GOT3 (cell line): ENCODE measurements at places on chromosomes 16 and 17.

GRCh38 chr16:21084631-21085225 is 65.9 kb downstream of the DNAH3 start:
- no peak for DNase-seq

- DNase-seq, result no peak
Observed at GRCh38 chr17:79261355-79262072, 186.9 kb downstream of the ENGASE start.

DNA sequence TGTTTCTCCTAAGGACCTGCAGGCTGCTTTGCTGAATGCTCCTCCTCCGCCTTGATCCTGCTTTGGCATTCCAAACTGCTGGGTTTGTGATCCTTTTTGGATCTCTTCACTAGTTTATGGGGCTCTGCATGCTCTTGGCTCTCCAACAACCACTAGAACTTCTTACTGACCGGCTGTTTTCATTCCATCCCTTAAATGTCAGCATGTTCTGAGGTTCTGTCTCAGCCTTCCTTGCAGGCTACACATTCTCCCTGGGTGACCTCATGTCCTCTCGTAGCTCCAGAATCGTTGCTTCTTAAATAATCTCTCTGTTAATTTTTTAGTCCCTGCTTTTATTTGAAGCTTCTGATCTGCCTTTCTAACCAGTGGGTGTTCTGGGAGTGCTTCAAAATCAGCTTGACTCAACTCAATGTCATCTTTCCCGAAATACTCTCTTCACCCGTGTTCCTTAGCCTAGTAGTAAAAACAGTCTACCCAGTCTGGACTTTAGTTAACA is 119.0 kb upstream of the HS3ST2 start:
- no peak for DNase-seq

DNA sequence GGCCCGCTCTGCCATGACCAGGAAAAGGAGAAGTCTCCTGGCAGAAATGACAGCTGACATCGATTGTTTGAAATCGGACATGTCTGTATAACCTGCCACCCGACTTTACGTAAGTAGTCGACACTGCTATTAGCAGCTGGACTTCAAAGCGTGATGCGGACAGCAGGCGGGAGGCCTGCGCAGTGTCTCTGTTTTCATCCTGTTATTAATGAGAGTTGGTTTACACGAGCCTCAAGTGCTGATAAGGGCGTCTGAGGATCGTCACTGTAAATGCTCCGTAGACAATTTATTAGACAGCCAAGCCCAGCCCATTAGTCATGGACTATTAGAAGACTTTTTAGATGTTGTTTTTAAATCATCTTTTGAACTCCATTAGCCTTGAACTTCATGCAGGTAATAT is 328.3 kb downstream of the FOXL1 start:
- no peak for DNase-seq

DNA sequence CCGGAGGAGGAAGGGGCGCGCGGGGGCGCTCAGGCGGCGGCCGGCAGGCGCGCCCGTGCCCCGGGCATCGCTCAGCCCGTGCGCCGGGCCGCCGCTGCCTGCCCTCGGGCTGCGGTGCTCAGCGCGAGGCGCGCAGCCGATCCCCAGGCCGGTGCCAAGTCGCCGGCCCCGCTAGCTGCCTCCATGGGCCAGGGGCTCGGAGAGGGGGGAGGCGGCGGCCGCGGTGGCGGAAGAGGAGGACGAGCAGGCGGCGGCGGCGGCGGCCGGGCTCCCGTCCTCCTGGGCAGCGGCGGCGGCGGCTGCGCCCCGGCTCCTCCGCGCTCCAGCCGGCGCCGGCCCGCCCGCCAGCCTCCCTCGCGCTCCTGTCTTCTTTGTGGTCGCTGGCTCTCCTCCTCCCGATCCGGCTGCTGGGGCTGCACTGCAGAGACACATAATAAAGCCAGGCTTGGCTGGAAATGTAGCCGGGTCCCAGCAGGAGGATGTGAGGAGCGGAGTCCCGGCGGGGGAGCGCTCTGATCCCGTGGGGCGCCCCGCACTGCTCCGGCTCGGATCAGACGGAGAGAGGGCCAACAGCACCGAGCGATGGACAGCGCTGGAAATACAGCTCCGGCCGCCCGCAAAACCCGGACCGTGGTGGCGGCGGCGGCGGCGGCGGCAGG is 889 bp upstream of the ZNF423 start:
- peak; percentile 46 for DNase-seq

DNA sequence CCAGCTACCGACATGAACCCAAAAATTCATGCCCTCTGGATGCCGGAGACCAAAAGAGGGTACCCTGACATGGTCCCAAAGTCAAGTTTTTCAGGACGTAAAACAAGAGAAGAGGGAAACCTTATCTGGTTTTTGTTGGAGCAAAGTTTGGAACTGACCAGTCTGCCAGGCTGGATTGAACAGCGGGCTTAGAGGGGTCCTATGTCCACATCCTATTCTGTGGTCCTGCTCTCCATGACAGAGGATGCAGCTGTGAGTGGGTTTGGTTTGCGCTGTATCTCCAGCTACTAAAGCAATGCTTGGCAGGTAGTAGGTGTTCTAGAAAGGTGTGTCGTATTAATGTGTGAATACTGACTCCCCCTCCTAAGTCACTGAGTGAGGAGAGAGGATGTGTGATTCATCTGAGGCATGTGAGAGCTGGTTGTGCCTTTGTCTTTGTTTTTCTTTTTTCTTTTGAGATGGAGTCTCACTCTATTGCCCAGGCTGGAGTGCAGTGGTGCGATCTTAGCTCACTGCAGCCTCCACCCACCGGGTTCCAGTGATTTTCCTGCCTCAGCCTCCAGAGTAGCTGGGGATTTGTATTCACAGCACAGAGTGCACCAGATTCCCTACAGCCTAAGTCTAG is 31.0 kb downstream of the PMM2 start:
- no peak for DNase-seq

- no peak for DNase-seq
Observed at GRCh38 chr17:18954321-18954720, 2.4 kb downstream of the SLC5A10 start.

DNA sequence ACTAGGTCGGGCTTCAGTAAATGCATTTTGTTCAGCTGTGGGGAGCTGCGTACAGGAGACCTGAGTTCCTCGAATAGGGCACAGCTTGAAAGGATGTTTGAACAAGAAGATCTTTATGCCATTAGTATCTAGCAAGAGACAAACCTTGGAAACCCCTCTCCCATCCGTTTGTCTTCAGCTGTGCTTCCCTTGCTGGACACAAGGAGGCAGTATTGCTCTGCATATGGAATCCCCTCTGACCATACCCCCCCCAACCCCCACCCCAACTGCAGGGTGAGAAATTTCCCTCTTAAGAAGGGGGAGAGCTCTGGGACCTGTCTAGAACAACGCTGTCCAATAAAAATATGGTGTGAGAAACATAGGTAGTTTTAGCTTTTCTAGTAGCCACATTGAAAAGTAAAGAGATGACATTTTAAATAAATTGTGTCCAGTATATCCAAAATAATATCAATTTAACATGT is 1.6 kb downstream of the MRM1 start:
- no peak for DNase-seq

DNA sequence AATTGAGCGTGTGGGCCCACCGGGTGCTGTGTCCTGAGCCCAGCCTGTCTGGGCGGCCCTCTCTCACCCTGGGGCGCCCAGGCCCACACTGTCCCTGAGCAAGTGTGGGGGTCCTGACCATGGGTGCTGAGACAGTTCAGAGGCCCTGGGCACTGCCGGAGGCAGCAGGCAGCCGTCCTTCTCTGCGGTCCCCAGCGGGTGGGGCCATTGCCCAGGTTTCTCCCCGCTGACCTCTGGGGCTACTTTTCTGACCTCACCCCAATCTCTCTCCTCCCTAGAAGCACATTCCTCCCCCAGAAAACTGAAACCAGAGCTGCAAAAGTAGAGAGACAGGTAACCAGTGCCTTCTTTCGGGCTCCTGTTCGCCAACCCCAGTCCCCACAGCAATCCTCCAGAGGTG is 36.0 kb upstream of the PVALEF start:
- DNase-seq, result no peak

GRCh38 chr17:54937018-54937417 is 31.4 kb downstream of the COX11 start:
- no peak for DNase-seq

- no peak for DNase-seq
Observed at GRCh38 chr17:3690094-3690715, 5.8 kb downstream of the P2RX5 start.

DNA sequence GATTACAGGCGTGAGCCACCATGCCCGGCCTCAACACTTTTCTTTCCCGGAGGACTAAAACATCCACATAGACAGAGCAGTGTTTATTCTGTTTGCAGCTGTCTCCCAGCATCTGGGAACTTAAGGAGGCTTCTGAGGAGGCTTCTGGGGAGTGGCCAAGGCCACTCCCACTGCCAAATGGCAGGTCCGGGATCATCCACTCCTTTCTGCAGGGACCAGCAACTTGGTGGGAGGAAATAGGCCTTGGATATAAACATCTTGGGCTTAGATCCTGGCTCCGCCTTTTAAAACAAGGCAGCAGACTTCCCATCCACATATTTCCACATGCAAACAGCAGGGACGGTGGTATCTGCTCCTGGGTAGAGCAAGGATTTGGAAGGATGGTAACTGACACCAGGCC is 14.1 kb upstream of the SPATA32 start:
- DNase-seq, result no peak

DNA sequence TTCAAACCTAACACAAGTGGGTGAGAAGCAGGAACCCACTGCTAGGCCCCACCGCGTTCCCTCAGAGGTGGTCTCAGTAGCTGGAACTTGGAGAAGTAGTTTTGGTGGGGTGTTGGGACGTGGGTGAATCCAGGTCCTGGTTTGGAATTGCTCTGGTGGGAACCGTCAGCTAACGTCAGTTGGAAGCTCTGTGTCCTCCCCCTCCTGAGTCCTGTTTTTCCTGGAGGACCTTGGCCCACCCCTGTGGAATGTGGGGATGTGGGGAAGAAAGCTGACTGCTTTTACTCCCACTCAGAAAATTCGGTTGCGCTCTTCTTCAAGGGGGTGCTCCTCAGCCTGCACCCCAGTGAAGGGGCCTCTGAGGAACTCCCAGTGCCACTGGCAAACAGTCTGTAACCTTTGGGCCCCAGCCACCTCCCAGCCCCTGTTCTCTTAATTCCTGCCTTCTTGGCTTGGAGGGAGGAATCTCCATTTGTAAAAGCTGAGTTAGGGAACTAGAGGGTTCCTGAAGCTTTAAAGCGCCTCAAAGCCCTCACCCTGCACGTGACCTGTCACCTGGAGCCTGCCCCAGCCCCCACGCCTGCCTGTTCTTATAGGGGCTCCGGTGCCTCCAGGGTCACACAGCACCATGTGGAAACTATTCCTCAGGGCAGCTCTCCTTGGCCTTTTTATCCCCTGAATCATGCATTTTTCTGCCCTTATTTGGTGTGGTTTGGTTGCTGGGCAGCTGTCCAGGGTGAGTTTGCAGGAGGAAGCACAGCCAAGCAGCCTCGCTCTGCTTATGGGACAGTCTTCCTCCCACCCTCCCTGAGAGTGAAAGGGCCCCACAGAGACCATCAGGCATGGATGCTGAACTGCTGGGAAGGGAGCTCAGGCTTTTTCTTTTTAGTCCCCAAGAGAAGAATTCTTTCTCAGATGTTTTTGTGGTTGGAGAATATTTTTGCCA is 16.2 kb upstream of the NAGLU start:
- peak; percentile 83 for DNase-seq

DNA sequence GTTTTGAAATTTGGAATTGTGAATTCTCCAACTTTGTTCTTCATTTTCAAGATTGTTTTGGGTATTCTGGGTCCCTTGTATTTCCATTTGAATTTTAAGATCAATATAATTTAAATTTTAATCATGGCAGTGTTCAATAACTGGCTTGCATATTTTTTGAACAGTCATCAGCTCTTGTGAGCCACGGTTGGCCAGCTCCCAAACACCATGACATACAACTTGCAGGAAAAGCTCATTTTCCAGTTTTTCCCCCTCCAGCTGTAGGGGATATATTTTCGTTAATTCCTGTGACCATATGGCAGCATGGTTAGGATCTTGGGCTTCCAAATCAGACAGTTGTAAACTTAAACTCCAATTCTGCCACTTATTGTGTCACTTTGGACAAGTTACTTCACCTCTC is 690.1 kb downstream of the WWOX start:
- no peak for DNase-seq

GRCh38 chr17:69228018-69228417 is 606 bp downstream of the ABCA10 start:
- no peak for DNase-seq

GRCh38 chr17:3750926-3751325 is 27.2 kb downstream of the HASPIN start:
- no peak for DNase-seq

DNA sequence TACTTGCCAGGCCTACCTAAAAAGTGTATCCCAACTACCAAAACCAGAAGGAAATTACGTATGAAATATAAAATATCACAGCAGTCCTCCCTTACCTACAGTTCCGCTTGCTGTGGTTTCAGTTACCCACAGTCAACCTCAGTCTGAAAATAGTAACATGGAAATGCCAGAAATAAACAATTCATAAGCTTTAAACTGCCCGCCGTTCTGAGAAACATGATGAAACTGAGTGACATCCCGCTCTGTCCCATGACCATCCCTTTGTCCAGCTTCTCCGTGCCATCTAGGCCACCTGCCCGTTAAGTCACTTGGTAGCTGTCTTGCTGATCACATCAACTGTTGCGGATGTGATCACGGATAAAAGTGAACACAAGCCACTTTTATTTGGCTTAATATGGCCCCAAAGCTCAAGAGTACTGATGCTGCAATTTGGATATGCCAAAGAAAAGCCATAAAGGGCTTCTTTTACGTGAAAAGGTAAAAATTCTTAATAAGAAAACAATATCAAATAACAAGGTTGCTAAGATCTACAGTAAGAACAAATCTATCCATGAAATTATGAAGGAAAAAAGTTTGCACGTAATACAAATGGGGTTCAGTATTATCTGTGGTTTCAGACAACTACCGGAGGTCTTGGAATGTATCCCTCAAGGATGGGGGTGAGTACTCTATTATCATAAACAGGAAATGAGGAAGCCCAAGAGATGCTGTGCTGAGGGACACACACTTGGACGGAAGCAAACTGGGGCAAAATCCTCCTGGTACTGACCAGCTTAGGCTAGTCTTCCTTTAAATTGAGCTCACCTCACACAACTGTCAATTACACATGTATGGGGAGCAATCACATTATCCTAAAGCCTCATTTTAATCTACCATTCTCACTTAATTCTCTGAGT is 8.2 kb downstream of the USP22 start:
- no peak for DNase-seq

DNA sequence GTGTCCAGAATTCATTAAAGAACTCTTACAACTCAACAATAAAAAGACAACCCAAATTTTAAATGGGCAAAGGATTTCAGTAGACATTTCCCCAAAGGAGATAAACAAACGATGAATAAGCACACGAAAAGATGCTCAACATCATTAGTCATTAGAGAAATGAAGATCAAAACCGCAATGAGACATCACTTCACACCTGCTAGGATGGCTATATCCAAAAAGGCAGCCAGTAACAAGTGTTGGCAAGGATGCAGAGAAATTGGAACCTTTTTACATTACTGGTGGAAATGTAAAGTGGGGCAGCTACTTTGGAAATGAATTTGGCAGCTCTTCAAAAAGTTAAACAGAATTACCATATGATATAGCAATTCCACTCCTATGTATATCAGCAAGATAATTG is 42.0 kb downstream of the PITPNM3 start:
- no peak for DNase-seq

GRCh38 chr17:5437721-5438317 is 1.1 kb downstream of the C1QBP start:
- DNase-seq, result no peak

DNA sequence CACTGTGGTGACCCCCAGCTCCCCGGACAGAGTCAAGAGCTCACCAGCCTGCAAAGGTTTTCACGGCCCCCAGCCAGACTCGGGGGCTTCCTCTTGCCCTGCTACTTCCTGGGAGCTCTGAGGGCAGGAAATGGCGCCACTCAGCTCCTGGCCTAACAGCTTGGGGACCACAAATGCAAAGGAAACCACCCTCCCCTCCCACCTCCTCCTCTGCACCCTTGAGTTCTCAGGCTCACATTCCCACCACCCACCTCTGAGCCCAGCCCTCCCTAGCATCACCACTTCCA is 375 bp upstream of the SPN start:
- DNase-seq, result no peak
